Stomach (tissue), 19 donors: ENCODE measurements at places on chromosomes 1 and 21. TPM values are rescaled to one million over a fixed set of nuclear protein-coding genes. Genes with fewer than 3 reads are reported as not detected.

DNA sequence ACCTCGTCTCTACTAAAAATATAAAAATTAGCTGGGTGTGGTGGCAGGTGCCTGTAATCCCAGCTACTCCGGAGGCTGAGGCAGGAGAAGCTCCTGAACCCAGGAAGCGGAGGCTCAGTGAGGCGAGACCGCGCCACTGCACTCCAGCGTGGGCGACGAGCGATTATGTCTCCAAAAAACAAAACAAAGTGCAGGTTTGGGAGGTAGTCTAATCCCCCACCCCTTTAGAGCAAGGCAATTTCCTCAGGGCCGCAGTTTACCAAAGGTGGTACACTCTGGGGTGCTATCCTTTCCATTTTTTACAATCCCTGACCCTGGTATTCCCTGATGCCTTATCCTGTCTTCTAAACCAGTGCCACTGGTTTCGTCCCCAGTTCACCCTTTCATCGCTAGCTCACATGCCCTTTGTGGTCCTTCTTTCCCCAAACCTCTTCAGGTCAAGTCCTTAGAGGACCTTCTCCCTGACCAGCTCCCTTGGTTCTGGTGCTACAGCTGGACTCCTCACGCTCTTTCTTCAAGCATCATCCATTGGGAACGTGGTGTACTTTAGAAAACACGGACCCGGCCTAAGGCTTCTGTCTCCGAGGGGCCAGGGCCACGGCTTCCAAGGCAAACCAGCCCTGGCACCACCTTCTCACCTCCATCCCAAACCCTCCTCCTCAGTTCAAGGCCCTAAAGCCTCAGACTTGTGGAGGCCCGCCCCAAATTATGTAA lies 873 bp downstream of the IFT25 start:
- H3K4me1 ChIP-seq = peaks cover 19% of the 10 kb centered on the region
- peak overlapping the region; percentile 92 for H3K27ac ChIP-seq
- H3K36me3 ChIP-seq = peaks cover under 1% of the 10 kb centered on the region
- H3K27me3 ChIP-seq = no peaks in the 10 kb centered on the region
- no peak for DNase-seq
- peak overlapping the region; percentile 92 for H3K4me3 ChIP-seq

DNA sequence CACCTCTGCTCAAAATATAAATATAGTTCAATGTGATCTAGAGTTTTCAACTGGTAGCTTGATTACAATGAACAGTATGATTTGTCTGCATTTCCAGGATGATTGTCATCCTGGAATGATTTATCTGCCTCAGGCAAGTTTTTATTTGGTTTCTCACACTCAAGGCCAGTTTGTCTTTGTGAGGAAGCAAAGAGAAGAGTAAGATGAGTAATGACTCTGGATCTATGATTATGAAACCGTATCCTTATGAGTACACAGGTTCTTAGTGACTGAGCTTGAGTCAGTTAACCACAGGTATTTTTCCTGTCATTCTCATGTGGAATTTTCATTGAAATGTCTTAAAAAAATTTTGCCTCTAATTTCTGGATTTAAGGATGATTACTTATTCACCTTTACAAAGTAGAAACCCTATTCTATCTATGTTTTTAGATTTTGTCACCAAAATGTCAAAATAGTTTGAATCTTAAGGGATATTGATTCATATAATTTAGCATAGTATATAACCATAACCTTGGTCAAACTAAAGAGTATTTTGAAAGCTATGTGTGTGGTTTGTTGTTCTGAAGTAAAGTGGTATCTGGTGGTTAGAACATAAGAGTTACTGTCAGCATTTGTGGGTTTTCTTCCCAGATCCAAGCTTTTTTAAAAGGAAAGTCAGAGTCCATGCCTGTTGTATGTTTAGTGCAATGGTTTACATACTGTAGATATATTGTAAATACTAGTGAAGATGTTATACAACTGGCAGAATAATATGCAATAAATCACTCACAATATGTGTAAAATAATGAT lies 145.0 kb downstream of the RASAL2 start:
- H3K36me3 ChIP-seq = no peaks in the 10 kb centered on the region
- no peaks in the 10 kb centered on the region for H3K4me1 ChIP-seq
- no peaks in the 10 kb centered on the region for H3K27me3 ChIP-seq
- H3K27ac ChIP-seq = no peak overlapping the region

- no peak overlapping the region for H3K4me3 ChIP-seq
- H3K27me3 ChIP-seq = no peaks in the 10 kb centered on the region
- peaks cover 53% of the 10 kb centered on the region for H3K36me3 ChIP-seq
Observed at GRCh38 chr1:29156543-29157268, 25.0 kb downstream of the SRSF4 start.

DNA sequence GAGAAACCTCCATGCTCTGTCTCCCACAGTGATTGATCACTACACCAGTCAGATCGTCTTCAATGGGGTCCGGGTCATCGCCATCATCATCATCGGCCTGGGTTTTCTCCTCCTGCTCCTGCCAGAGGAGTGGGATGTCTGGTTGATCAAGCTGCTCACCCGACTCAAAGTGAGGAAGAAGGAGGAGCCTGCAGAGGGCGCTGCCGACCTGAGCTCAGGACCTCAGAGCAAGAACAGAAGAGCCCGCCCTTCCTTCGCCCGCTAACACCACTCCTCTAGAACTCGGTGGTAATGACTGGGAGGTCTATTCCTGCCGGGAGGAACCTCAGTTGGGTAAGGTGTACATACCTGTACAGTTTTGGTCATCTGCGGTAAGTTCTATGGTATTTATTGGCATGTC lies 50.3 kb upstream of the COA6 start:
- H3K4me1 ChIP-seq = peaks cover 7% of the 10 kb centered on the region
- H3K27me3 ChIP-seq = no peaks in the 10 kb centered on the region
- H3K36me3 ChIP-seq = no peaks in the 10 kb centered on the region
- no peak overlapping the region for H3K4me3 ChIP-seq
- DNase-seq = peak; percentile 61
- no peak overlapping the region for H3K27ac ChIP-seq

ZBTB8B gene
- not detected for total RNA-seq

- H3K4me3 ChIP-seq = no peak overlapping the region
- no peak overlapping the region for H3K27ac ChIP-seq
- no peaks in the 10 kb centered on the region for H3K27me3 ChIP-seq
Observed at GRCh38 chr1:212958175-212958574, 7.8 kb downstream of the VASH2 start.
